ENCODE measurements at places on chromosomes 2 and 18. TPM values are rescaled to one million over a fixed set of nuclear protein-coding genes. Genes with fewer than 3 reads are reported as not detected.

SLC5A6 gene
- polyA plus RNA-seq, result 83.9 TPM

CPLX4 gene
- 0.26 TPM for polyA plus RNA-seq

FSHR gene
- polyA plus RNA-seq, result 8.8 TPM

HOXD10 gene
- 0.92 TPM for polyA plus RNA-seq

RGPD3 gene
- polyA plus RNA-seq, result 5.3 TPM

- DNase-seq, result no peak
- H3K36me3 ChIP-seq, result no peaks in the 10 kb centered on the region
- no peak overlapping the region for H3K4me3 ChIP-seq
- H3K27me3 ChIP-seq, result no peaks in the 10 kb centered on the region
- no peaks in the 10 kb centered on the region for H3K4me1 ChIP-seq
Measured at GRCh38 chr2:6309415-6310255, 556.1 kb downstream of the CMPK2 start.

DNA sequence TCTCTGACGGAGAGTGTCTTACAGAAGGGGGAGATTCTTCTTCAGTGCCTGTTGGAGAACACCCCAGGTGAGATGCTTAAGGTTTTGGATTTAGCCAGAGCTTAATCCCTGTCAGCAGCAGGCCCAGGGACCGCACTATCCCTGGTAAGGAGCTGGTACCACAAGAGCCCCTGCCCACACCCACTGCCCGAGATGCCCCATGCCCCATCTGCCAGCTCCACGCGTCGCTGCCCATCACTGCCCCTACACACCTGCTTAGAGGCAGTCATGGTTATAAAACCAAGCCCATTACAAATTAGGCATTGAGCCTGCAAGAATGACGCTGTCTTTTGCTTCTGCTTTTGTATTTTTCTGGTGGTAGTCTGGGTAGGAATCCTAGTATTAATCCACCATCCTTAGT lies 21.7 kb downstream of the CEP68 start:
- no peaks in the 10 kb centered on the region for H3K27me3 ChIP-seq
- DNase-seq, result no peak
- peaks cover 7% of the 10 kb centered on the region for H3K4me1 ChIP-seq
- H3K4me3 ChIP-seq, result no peak overlapping the region
- H3K36me3 ChIP-seq, result no peaks in the 10 kb centered on the region

DNA sequence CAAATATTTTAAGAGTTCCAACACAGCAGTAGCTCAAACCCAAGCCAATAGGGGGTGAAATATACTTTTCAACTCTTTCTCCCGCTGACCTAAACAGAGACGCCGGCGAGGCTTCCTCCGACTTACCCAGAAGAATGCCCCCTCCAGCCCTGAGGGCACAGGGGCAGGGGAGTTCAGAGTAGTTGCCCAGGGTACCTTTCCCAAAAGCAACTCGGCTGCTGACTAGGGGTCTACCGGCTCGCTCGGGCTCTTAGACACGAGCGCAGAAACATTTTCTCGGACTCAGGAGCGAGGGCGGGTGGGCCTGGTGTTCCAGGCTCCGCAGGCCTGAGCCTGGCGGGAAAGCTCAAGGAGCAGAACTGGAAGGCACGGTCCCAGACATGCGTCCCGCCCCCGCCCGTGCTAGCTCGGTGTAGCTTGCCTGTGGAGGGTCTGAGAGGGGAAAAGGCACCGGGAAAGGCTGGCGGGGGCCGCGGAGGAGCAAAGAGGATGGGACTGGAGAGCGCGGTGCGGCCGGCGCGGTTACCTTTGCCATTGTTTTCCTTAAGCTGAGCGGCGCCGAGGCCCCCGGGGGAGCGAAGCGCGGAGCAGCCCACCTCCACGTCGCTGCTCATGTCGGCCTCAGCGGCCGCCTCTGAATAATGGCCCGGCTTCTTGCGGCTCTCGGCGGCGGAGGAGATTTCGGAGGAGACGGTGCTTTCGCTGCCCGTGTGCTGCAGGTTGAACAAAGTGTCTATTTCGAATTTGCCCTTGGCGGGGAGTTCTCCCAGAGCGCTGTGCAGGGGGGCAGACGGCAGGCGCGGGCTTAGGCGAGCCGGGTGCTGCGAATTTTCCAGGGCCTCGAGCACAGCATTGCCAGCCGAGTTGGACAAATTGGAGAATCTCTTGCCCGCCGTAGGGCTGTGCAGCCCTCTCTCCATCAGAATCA lies 674 bp downstream of the EVX2 start:
- no peaks in the 10 kb centered on the region for H3K27me3 ChIP-seq
- H3K4me3 ChIP-seq, result no peak overlapping the region
- DNase-seq, result no peak
- no peak overlapping the region for H3K27ac ChIP-seq

- no peaks in the 10 kb centered on the region for H3K4me1 ChIP-seq
- DNase-seq, result no peak
- no peak overlapping the region for H3K4me3 ChIP-seq
- no peaks in the 10 kb centered on the region for H3K27me3 ChIP-seq
Measured at GRCh38 chr2:170394641-170395387, 216.9 kb downstream of the MYO3B start.

GRCh38 chr18:35407871-35408481 lies 30.8 kb upstream of the ZNF396 start:
- no peaks in the 10 kb centered on the region for H3K4me1 ChIP-seq
- no peaks in the 10 kb centered on the region for H3K36me3 ChIP-seq
- H3K27me3 ChIP-seq, result no peaks in the 10 kb centered on the region
- DNase-seq, result peak; percentile 60
- H3K4me3 ChIP-seq, result no peak overlapping the region

DNA sequence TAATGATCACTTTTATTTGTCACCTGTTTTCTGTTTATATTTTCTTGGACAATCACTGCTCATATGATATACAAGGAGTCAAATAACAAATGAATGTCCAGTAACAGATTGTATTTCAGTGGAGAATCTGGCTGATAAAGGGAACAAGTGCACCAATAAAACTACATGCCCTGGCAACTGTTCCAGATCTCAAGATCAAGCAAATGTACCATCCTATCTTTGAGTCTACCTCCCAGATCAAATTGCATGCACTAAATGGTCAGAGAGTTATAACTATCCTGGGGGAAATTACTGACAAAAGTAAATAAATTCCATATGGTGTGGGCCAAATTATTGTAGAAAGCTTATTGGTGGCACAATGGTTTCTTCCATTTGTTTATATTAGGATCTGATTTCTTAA lies 452.8 kb downstream of the MBD2 start:
- H3K4me1 ChIP-seq, result no peaks in the 10 kb centered on the region
- no peak for DNase-seq
- no peak overlapping the region for H3K4me3 ChIP-seq
- H3K27ac ChIP-seq, result no peak overlapping the region

- H3K36me3 ChIP-seq, result no peaks in the 10 kb centered on the region
- no peak overlapping the region for H3K4me3 ChIP-seq
- no peaks in the 10 kb centered on the region for H3K27me3 ChIP-seq
- H3K4me1 ChIP-seq, result no peaks in the 10 kb centered on the region
Measured at GRCh38 chr2:175399326-175399725, 217.8 kb upstream of the ATP5MC3 start.

GRCh38 chr2:157319795-157320194 lies 5.8 kb downstream of the ERMN start:
- H3K4me1 ChIP-seq, result no peaks in the 10 kb centered on the region
- no peak overlapping the region for H3K4me3 ChIP-seq

DNA sequence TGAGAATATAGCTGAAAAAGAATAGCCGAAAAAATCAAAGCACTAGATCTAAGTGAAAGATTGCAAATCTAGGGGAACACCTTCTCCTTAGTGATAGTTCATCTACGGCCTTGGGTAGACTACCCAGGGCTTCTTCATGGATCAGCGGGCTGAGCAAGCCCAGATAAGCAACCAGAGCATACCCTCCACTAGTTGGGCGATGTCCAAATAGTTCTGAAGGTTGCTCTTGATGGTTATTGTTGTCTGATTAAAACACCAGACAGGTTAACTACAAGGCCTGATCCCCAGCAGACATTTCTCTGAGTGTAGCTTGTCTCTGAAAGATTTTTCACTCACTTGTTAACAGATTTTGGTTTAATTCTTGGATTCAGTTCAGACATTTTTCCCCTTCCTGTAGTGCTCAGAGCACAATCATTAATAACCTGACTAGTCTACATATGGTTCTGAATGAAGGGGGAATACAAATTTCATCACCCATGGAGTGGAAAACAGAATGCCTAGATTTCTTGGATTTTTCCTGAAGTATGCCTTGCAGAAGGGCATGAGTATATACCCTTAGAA lies 99.6 kb downstream of the BABAM2 start:
- DNase-seq, result no peak
- no peaks in the 10 kb centered on the region for H3K27me3 ChIP-seq
- no peak overlapping the region for H3K4me3 ChIP-seq
- no peaks in the 10 kb centered on the region for H3K4me1 ChIP-seq
